ENCODE measurements at places on chromosomes 12 and 14.

GRCh38 chr12:13026286-13026685 lies 17.9 kb upstream of the FAM234B start:
- DNase-seq: no peak

DNA sequence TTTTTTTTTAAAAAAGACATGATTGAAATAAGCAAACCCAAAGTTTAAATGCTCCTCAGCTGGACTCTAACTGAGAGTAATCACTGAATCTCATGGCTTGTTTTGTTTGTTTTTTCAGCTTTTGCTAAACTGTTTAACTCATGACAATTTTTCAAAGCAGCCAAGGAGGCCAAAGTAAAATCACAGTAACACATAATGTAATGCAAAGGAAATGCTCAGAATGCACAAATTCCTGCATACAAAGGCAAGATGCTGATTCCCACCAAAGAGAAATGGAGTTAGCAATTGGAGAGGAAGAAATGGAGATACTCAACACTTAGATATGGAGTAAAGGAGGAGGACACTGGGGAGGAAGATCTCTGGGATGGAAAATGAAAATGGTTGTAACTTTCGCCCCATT lies 126.2 kb upstream of the SOX5 start:
- no peak for DNase-seq

DNA sequence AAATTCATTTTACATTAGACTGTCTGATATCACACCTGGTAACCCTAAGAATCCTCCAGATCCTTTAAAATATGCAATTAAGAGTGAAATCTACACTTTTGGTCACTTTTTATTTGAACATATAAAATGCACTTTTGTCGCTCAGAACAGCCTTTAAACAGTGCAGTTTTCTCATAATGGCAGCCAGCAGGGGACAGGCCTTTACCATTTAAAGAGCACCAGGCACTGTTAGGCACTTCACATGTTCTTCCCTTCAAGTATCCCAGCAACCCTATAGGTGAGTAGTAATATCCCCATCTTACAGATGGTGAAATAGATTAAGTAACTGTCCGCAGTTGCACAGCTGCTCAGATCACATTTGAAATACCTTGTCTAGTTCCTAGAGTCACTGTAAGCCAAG lies 11.3 kb upstream of the SAMD4A start:
- no peak for DNase-seq

DNA sequence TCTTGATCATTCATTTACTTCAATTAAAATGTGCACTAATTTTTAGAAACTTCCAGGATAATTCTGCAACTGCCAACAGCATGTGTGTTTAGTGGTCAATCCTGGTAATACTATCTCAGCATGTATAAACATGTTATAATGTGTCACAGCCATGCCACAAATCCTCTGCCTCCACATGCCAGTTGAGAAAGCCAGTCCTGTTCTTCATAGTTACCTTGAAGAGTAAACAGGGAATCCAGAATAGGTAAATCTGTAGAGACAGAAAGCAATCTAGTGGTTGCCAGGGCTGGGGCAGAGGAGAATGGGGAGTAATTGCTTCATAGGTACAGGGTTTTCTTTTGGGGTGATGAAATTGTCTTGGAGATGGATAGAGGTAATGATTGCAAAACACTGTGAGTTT lies 85.9 kb downstream of the ARMH4 start:
- DNase-seq: no peak

GRCh38 chr12:30870491-30871265 lies 55.9 kb upstream of the TSPAN11 start:
- no peak for DNase-seq

- DNase-seq: peak; percentile 18
These were observed 2.8 kb downstream of the ZNF219 start for GRCh38 chr14:21095430-21096205.

DNA sequence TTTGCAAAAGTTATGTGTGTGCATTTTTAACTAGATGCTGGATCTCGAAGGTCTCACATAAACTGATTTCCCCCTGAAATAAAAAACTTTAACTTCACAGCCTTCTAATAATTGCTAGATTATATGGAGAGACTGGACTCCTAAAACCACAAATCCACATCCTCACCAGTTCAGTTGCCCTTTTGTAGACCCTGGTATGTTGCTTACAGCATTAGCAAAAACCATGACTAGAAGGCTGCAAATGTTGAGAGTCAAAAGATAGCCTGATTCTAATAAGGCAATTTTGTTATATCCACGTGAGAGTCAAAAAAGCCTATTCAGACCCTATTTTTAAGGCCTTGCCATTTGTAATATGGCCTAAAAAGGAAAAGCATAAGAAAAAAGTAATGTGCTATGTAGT lies 37.4 kb downstream of the RASSF8 start:
- no peak for DNase-seq

DNA sequence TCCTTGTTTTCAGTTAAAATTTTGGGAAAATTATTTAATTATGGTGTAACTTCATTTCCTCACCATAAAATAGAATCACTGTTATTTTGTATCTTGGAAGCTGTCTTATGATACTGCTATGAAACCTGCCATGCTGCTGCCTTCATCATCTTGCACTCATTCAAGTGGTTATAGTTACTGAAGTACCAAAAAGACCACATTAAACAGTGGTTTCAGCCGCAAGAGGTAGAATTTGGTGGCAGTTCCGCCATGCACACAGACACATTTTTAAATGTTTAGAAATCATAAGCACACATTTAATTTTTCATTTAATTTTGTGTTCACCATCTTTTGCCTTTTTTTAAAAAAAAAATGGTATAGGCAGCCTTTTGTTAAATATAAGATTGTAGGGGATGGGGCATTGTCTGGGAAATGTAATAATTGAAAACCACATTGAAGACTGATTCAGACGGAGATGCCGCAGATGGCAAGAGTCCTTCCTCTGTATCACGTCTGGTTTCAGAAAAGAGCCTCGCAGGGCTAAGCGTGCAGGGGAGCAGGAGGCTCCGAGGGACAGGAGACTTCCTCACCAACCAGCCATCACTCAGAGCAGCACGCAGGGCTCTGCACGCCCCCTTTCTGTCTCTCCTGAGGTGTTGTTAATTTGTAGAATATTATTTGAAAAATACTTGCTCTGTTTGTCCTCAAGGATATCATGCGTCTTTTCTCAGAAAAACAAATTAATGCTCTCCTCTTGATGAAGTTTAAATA lies 115.2 kb upstream of the PELI2 start:
- DNase-seq: no peak

GRCh38 chr12:131108177-131108955 lies 154.7 kb downstream of the ADGRD1 start:
- no peak for DNase-seq

DNA sequence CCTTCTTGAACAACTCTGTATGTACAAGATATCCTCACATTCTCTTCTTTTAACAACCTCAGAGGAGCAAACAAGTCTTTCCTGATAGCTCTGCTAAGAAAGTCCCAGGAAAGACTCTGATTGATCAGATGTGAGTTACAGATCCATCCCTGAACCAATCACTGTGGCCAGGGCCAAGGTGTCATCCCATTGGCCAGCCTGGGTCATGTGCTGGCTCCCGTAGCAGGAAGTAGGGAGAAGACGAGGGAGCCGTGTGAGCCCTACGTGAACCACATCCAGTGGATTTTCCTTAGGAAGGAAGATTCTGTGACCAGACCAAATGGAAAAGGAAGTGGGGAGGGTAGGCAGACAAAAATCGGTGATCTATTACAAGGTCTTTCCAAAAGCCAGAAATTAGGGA lies 5.6 kb downstream of the P2RX7 start:
- DNase-seq: no peak

DNA sequence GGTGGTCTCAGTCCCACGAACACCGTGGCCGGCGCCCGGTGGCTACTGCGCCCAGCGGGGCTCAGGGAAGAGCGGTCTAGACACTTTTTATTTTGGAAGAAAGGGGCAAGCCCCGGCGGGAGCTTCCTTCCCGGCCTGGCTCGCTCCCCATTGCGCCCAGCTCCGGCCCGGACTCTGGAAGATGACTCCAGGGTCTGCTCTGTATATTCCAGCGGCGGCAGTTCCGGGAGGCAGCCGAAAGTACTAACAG lies 225.1 kb upstream of the CRY1 start:
- no peak for DNase-seq

- no peak for DNase-seq
These were observed 316.5 kb upstream of the OR4E1 start for GRCh38 chr14:21990116-21990515.

DNA sequence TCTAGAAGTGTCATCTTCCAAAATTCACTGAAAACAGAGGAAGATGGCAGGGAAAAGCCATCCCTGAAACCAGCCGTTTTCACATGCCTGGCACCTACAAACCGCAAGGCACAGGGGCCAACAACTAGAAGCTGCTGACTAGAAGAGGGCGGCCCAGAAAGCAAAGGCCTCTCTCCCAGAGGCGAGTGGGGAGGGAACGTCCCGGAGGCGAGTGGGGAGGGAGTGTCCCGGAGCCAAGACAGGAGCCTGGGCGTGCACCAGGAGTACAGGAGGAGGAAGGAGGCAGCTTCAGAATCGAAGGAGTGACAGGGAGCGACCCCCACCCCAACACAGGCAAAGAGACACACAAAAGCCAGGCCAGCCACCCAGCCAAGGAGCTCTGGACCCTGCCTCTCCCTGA lies 21.0 kb downstream of the ANKLE2 start:
- DNase-seq: no peak

- no peak for DNase-seq
These were observed 26.1 kb upstream of the ANP32D start for GRCh38 chr12:48446161-48446776.

GRCh38 chr12:112750971-112751370 lies 40.6 kb upstream of the RPH3A start:
- no peak for DNase-seq

- no peak for DNase-seq
These were observed 35.6 kb upstream of the GPR68 start for GRCh38 chr14:91280129-91280528.

- DNase-seq: no peak
These were observed 508.1 kb downstream of the PCNX1 start for GRCh38 chr14:71415404-71415690.

GRCh38 chr14:52954346-52955214 lies 3.7 kb upstream of the FERMT2 start:
- DNase-seq: peak; percentile 51

GRCh38 chr12:62248873-62249272 lies 11.3 kb upstream of the USP15 start:
- no peak for DNase-seq

- no peak for DNase-seq
These were observed 67.0 kb downstream of the EML1 start for GRCh38 chr14:99860219-99860618.

DNA sequence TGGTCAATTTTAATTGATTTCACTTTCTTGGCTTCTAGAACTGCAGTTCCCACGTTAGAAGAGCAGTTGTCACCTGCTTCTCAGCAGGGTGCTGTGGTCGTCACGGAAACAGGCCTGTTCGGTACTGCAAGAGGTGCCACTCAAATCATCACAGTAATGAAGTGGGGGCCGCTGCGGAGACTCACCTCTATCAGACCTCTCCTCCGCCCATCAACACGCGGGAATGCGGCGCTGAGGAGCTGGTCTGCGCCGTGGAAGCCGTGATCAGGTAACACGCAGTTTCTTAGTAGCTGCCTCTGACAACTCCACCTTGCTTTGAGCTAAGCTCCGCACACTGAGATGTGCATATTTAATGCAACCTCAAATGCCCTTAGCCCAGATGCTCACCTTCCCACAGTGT lies 107.2 kb downstream of the UNC79 start:
- DNase-seq: no peak

DNA sequence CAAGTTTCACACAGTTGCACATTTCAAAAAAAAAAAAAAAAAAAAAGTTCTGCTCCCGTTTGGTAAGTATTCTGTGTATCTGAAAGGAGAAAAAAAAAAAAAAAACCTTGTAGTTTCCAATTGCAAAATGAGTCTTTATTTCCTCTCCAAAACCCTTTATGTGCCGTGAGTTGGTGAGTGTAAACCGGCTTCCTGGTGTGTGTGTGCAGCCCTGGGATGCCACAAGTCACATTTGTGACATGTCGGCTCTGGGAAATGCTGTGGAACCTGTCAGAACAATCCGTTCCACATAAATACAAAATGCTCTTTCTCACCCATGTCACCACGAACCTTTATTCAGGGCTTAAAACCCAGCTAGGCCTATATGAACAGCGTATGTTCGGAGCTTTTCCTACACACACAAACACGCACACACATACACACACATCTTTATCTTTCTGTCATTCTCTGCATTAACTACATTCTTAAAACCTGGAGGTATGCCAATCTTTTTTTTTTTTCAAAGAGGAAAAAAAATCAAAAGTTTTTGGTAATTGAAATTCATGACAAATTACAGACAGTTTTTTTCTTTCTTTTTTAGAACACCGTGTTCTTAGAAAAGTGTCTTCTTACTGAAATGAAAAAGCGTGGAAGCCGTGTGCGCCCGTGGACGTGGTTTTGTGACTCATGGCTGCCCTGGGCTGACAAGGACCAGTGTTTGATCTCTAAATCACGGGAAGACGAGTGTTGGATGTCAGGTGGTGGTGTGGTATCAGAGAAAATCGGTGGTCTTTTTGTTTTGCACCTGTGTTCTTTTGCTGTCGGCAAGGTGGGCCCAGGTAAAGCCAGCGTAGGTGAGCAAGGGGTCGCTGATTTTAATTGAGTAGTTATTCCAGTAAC lies 612.0 kb downstream of the VRK1 start:
- DNase-seq: no peak

- DNase-seq: no peak
These were observed 15.5 kb upstream of the CLEC2A start for GRCh38 chr12:9947674-9948073.

- DNase-seq: no peak
These were observed 44.3 kb upstream of the TRIM9 start for GRCh38 chr14:51139121-51139681.

DNA sequence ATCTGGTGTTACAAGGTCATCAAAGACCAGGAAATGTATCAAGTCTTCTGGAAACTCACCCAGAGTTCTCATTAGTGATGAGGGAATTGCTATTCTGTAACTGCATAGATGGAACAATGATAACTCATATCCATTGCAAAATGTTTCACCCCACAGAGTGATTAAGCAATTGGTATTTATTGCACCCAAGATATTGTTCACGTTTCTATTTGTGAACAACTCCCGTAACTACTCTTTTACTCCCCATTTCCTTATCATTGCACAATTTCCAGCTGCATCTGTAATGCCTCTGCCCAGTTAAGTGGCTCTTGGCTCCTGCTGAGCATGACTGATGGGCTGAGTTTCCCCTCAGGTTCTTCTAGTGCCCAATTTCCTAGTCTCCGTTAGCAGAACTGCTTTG lies 108.7 kb upstream of the PRICKLE1 start:
- no peak for DNase-seq

DNA sequence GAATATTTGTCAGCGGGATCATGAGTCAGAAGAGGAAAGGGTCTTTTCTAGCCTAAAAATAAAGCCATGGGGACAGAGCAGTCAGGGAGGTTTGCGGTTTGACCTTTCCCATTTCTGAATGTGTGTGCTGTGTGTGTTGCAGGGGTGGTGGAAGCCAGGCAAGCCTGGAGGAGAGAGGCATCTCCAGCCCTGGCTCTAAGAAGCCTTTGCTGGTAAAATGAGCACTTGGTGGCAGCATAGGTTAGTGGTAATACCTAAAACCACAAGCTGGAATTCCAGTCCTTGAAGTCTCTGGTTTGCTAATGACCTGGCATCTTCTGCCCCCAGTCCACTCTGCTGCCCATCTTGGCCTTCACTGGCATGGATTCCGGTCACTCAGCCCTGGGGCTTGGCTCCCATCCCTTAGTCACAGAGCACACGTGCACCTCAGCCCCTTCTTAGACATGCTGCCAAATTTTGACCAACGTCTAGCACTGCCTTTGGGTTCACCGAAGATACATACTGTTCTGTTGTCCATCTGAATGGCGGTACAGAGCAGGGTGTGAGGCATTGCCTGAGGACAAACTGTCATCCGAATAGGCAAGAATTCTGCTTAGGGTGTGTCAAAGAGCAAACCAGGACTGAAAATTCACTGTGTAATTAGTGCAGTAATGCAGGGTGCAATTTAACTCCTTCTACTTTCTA lies 52.7 kb downstream of the KCNA5 start:
- DNase-seq: no peak

Measured in GM13977 (cell line).